ENCODE measurements at places on chromosomes 11 and 22.

DNA sequence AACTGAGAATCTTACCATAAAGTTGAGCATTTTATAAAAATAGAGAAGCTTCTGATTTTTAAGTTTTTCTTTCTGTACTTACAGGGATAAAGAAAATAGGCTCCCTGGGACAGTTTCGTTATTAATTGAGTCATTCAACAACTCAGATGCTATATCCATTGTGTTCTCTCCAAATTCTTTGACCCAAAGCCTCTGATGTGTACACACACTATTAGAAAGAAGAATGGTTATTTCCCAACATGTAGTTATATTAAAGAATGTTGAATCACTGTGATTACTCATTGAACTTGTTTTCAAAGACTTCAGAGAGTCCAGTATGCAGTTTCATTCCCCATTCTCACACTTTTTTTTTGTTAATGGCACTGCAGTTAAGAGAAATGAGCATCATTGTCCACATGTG lies 734.3 kb upstream of the ARHGAP42 start:
- no peak for DNase-seq

GRCh38 chr22:42522546-42522945 lies 3.0 kb upstream of the RRP7A start:
- no peak for DNase-seq

DNA sequence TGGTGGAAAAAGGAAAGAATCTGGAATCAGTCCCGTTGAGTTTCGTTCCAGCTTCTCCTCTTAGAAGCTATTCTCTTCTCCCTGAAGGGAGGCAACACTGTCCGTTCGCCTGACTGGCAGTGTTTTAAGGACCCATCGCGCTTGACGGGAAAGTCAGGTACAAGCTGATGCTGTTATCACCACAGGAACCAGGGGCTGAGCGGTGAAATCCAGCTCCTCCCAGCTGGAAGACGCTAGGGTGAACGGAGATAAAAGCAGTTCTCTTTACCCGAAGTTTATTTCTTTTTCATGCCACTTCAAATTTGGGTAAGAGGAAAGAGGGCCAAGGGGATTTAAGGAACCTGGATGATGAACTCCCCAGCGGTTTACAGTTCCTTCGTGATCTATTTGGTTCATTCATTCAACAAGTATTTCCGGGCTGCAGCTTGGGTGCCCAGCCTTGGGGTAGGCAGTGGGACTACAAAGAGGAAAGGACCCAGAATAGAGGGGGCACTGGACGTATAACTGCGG lies 551 bp upstream of the DEUP1 start:
- DNase-seq = no peak

GRCh38 chr11:92528001-92528400 lies 303.4 kb downstream of the FAT3 start:
- DNase-seq = no peak

GRCh38 chr11:5767056-5767455 lies 13.0 kb downstream of the OR52N4 start:
- no peak for DNase-seq
